T-cell (primary cell): ENCODE measurements at places on chromosomes 7 and 10.

- DNase-seq: no peak
Measured at GRCh38 chr10:31918671-31919409, 9.8 kb downstream of the ARHGAP12 start.

DNA sequence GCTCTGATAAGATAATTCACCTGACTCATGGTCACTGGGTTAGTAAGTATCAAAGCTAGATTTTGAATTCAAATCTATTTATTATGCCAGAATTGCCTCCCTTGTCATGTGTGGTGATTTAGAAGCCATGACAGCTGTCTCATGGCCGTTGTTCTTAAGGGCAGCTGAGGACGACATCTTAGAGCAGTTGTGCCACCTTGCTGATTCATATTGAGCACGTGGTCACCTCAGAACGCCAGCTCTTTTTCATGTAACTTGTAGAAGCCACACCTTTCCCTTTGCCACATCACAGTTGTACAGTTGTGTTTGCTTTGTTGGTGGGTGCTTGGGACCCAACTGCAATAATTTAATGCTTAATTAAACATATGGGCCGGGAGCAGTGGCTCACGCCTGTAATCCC, 4.3 kb upstream of the PIK3AP1 start:
- DNase-seq: no peak

DNA sequence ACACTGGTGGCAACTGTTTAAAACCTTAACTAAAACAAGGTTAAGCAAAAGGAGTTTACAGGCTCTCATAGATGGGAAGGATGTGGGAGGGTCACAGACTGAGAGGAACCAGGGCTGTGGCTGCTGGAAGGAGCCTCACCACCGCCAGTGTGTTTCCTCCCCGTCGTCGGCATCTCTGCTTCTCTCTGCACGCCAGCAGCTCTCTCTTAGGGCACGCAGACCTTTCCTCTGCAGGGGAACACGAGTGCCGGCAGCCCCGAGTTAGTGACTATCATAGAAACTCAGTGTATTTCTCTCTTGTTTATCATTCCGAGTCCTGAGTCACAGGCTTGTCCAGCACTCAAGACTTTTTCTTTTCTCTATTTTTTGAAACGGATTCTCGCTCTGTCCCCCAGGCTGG, 8.1 kb upstream of the SH2D4B start:
- peak; percentile 64 for DNase-seq

DNA sequence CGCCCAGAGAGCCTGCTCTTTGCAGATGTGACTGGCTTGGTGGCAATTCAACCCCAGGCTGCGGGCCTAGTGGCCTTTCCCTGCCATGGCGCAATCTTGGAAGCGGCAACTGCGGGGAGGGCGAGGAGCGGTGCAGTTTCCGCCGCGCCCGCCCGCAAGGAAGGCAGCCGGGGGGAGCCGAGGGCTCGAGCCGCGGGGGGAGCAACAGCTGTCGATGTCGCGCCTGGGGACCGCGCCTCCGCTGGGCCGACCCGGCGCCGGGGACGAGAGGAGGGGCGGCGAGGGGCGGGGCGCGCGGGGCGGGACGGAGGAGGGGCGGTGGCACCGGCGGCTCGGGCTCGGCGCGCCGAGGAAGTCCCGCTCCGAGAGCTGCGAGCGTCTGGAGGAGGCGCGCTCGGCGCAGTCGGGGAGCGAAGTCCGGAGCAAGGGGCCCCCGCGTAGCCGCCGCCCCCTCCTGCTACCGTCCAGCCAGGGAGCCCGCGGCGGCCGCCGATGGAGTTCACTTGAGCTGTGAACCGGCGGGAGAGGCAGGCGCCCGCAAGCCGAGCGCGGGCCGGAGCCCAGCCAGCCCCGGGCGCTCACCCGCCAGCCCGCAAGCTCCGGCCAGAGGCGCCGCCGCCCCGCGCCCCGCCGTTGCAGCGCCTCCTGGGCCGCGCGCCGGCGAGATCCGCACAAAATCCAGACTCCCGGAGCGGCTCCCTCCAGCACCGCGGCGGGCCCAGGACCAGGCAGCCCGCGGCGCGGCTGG, 438.1 kb upstream of the GALNT17 start:
- DNase-seq: peak; percentile 71

- no peak for DNase-seq
Measured at GRCh38 chr10:124701881-124702656, 42.1 kb downstream of the FAM53B start.

DNA sequence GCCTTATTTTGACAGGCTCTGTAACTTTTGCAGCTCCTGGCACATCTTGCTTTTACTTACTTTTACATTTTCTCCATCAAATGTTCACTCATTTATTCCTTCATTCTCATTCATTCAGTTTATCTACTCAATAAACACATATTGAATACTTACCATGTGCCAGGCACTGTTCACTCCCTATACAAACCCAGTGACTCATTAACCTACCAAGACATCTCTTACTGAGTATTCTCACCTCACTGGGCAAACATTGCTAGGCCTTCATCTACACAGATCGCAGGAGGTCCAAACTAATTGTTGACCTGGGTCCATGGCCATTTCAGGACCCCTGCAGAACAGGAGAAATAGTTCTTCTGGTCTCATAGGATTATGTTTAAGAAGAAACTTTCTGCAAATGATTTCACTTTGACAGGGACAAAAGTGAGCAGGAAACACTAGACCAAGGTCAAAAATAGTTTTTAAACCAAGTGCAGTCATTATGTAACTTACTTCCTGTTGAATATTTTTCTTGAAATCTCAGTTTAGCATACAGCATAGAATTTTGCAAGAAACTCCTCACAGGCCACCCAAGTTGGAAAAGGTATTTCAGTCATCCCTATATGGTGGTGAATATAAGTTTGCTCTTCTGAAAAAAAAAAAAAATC, 17.6 kb downstream of the SLC26A4 start:
- no peak for DNase-seq

- DNase-seq: no peak
Measured at GRCh38 chr10:80619036-80619435, 81.3 kb downstream of the SH2D4B start.

- no peak for DNase-seq
Measured at GRCh38 chr7:135822376-135822775, 73.8 kb upstream of the FAM180A start.

DNA sequence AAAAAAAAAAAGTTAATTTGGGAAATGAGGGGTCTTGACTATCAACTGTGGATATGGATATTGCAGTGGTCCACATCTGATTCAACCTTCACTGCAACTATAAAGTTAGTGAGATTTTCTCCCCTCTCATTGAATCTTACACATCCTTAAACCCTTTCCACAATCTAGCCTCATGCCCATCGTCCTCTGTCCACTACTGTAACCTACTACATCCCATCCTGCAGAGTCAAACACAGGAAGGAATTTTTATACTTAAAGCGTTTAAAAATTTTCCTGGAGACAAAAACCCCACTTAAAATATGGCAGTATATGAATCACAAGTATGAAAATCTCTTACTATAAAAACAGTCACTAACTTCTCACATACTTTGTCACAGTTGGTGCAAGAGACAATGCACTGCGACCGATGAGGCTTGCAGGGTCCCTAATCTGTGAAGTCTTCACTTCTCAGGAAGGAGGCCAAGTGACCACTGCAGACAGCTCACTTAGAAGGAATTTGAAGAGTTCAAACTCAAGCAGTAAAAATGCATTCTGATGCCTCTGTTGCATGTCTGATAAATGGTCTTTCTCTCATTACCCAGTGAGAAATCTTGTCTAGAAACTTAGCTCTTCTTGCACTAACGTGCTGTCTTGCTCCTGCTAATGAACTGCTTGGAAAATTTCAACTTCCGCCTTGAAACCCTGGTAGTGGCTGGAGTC, 50.3 kb upstream of the ST8SIA6 start:
- DNase-seq: no peak

DNA sequence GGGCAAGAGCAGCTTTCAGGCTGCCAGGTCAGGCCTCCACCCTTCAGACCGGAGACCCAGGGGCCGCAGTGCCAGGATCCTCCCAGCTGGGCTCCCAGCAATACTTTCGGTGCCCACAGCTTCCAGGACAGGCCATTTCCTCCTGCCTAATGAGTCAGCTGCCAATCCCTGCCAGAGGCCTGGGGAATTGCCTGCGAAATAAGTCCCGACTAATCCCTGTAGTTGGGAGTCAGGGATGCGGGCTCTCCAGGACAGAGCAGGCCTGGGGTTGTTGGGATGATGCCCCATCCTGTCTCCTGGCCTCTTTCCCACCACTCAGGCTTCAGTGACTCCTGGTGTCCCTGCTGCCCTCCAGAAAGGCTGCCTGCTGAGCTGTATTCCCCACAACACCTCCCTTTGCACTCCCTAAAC, 143.5 kb upstream of the UNC5B start:
- DNase-seq: no peak

GRCh38 chr7:25968205-25968993, 183.6 kb upstream of the NFE2L3 start:
- no peak for DNase-seq

GRCh38 chr10:131729938-131730660, 170.7 kb upstream of the PPP2R2D start:
- no peak for DNase-seq

- no peak for DNase-seq
Measured at GRCh38 chr10:122532601-122533296, 27.8 kb upstream of the DMBT1 start.

GRCh38 chr7:109806548-109806947, 1236.9 kb downstream of the DNAJB9 start:
- no peak for DNase-seq

DNA sequence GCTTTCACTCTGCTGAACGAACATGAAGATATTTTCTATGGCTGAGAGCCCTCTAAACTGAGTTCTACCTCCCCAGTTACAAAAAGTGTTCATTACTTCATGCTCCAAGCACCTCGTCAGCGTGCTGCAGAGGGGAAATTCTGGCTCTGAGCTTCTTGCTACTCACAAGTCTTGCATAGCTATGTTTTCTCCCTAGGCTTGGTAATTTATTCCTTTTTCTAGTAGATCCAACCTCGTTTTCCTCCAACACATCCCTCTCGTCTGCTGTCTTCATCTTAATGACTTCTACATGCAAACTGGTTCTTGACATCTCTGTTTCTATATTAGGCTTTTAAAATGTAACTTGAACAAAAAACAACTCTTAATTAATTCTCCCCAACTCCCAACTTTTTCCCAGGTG, 1034.5 kb downstream of the REEP3 start:
- no peak for DNase-seq

DNA sequence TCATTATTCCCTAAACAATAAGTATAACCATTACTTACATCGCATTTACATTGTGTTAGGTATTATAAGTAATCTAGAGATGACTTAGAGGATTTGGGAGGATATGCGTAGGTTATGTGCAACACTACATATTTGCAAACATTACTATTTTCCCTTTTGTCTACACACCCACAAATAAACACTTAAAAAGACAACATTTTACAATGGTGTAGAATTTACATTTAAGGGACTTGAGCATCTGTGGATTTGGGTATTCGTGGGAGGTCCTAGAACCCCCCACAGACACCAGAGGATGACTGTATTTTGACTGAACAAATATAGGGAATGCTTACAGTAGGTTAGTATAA, 220.2 kb upstream of the MYO3A start:
- DNase-seq: no peak

GRCh38 chr10:131429141-131429540, 117.6 kb upstream of the TCERG1L start:
- no peak for DNase-seq

GRCh38 chr7:106755641-106756040, 94.7 kb upstream of the CCDC71L start:
- DNase-seq: no peak

- DNase-seq: no peak
Measured at GRCh38 chr7:142140401-142140959, 29.0 kb downstream of the MGAM2 start.

DNA sequence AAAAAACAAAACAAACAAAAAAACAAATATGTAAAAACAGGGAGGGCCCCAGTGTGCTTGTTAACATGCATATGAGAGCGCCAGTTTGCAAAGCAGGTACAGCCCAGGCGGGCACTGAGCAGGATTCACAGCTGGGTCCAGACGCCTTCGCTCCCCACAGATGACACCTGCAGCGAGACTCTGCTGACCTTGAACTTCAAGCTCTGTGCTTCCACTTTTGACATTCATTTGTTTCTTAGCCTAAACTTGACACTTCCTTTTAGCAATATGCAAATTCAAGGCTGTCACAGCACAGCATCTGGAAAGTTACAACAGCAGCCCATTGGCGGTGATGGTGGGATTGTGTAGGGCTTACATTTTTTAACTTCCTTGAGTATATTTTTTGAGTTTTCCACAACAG, 88.8 kb upstream of the TNS3 start:
- no peak for DNase-seq

- DNase-seq: no peak
Measured at GRCh38 chr10:111430070-111430469, 353.2 kb downstream of the ADRA2A start.

DNA sequence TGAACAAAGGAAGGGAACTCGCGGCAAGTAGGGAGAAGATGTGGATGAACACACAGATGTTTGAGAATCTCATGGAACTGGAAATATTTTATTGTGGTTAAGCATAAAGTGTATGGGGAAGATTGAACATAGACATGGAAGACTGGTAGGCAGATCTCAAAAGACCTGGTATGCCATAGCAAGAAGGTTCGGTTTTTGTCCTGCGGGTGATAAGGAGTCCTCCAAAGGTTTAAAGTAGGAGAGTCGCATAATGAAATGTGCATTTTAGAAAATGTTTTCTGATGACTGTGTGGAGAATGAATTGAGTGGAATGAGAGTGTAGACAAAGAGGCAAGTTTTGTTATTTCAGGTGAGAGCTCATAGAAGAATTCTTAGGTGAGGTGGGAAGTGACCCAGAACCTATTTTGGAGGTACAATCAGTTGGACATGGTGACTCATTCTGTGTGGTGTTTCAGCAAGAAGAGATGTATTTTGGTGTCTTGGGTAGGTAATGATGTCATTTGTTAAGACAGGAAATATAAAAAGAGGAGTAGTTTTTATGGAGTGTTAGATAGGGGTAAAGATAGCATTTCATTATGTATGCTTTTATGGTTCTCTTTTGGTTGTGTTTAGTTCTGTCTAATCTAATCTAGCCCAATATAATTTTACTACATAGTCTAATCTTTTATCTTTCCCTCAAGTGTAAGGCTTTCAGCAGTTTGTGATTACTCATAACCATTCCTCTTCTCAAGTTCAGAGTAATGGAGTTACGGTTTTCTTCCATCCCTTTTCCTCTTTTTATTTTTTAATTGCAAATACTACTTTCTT, 239.2 kb downstream of the EXOC4 start:
- no peak for DNase-seq

DNA sequence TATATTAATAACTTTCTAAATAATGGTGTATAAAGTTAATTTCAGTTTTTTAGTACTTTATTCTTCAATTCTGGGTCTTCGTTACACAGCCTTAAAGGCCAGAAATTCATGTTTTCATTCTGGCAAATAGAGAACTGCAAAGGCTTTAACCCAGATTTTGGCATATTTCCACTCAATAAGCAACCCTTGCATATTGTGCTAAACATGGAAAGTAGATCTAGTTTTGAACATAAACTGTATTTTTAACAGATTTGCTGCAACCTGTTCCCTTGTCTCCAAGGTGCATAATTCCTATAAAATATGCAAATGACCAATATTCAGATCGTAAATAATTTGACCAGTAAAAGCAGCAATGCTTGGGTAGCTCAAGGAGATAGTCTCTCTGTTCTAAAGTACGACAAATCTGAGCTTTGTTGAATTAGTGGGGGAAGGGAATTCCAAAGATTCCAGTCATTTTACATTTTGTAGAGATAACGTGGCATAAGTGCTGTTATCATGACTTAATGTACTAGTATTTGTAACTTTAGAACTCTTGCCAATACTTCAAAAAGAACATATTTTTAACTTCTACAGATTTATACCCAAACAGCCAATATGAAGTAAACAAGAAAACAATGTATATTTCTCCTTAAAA, 46.4 kb upstream of the RSBN1L start:
- no peak for DNase-seq

- no peak for DNase-seq
Measured at GRCh38 chr10:53864846-53865245, 936.2 kb downstream of the PCDH15 start.

GRCh38 chr7:148481971-148482626, 108.5 kb upstream of the C7orf33 start:
- DNase-seq: no peak
